ENCODE measurements at places on chromosomes 7 and 10.

- no peak for DNase-seq
Observed at GRCh38 chr10:75508239-75508813, 76.9 kb downstream of the LRMDA start.

DNA sequence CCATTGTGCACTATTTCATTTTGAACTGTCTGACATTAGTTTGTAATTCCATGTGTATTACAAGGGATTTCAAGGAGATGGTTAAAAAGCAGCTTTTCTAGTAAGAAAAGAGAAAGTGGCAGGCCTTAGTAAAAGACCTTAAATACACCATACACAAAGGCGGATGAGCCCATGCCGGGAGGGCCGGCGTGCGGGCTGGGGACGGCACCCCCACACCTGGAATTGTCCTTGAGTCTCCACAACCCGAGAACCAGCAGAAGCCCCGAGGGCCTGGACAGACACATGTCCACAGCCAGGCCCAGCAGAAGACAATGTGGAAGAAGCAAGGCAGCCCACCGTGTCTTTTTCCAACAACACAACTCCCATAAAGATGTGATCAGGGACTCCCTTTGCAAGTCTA lies 123.7 kb upstream of the TCERG1L start:
- no peak for DNase-seq

DNA sequence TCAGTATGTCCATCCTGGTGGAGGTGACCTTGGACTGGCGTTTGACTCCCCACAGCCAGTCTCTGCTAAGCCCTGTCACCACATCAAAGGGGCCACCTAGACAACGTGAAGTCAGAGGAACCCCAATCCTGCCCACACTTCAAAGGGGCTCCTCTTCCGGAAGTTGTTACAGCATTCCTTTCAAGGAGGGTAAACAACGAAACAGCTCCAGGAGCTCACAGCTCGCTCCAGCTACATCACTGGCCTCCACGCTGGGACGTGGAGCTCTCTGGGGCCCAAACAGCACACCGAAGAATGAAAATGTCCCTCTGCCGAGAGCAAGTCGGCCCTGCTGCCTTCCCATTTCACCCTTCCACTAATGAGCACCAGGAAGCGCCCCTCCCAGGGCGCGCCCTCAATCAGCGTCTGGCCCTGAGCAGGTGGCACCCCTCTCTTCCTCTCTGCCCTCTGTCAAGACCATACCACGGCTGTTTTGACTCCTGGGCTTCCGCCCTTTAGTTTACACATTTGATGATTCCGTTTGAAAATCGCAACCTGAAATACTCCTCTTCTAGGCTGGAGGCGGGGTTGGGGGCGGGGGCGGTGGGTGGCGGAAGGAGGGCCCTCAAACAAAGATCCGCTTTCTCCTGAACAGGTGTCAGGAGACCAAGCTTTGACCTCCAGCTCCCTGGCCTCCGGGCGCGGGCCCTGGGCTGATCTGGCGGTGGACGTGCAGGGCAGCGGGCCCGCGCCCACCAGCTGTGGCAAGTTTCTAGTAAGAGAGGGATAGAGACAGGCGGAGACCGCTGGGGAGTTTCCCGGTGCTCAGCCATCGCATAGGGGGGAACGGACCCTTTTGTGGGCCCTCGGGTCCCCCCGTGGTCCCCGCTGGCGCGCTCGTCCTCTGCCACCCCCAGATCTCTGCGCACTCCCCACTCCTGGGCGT lies 53.1 kb upstream of the KDM7A start:
- DNase-seq: no peak

DNA sequence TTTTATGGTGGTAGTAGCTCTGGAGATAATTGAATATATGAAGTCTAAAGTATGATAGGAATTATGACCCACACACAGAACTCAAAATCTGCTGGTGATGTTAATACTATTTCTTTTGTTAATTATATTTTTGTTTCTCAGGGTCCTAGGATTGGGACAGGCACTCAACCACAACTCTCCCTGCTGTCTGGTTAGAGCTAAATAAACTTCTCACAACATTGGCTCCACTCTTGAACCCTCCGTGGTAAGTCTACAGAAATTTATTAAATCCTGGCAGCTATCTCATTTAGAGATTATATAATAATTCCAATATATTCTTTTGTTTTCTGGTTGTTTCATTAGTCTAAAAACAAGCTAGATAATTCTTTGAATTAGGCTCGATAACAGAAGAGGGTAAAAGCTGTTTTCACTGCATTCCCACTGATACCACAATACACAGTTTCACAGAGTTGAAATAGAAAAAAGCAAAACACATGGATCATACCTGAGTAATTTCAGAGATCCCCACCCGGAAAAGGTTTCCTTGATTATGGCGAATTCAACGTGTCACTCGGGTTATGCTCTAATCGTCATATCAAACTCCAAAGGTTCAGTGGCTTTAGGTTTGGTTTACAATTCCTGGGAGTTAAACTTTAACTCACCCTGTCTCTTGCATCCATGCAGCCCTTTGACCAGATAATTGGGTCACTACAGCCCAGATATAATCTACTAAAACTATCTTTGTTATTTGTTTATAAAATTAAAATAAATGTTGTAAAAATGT lies at the start of gene A1CF:
A1CF (minus strand) TSS at position 531 of the 763 bp plus-strand sequence. CDS start 25,687 bp downstream, outside the sequence.
- DNase-seq: no peak

GRCh38 chr10:68385740-68386139 lies 21.3 kb downstream of the RUFY2 start:
- no peak for DNase-seq

DNA sequence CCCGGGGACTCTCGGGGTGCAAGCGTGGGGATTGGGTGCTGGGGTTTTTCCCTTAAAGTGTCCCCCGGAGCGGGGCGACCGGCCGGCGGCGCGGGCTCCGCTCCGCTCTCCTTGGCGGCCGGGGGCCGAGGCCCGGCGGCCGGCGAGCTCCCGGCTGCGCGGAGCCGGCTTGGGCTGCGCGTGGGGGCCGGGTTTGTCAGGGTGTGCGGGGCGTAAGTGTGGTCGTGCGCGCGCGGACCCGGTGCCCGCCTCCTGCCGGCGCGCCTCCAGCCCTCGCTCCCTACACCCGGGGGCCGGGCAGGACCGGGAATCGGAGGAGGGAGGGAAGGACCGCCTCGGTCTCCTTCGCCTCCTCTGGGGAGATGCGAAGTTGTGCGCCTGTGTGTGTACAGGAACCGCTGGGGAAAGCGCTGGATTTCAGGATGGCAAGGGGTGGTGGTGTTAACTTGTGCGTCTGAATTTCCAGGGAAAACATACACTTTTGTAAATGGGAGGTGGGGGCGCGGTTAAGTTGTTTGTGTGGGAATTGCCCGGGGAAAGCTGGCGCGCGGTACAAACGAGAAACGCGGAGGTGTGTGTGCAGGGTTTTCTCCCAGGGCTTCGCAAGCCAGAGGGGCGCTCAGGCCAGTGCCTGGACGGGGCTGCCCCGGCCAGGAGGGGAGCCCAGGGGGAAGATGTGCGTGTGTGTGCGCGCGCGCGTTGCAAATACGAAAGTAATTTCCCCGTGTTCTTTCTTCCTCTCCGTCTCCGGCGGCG lies 737 bp downstream of the ZMIZ1 start:
- DNase-seq: no peak

DNA sequence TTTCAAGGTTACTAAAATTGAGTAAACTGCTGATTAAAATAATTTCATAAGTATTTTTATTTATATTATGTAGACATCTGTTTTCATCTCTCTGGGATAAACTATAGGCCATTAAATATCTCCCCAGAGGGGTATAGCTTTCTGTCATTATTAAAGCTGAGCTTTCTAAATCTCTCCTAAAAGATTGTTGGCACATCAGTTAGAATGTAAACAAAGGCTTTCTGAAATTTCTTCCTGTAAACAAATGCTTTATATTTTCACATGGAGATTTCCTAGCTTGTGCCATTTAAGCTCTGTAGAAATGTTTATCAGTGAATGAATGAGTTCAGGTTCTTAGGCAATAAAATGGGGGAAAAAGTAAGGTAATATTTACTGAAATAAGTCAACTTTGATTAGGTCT lies 35.7 kb downstream of the PPP1R9A start:
- no peak for DNase-seq

DNA sequence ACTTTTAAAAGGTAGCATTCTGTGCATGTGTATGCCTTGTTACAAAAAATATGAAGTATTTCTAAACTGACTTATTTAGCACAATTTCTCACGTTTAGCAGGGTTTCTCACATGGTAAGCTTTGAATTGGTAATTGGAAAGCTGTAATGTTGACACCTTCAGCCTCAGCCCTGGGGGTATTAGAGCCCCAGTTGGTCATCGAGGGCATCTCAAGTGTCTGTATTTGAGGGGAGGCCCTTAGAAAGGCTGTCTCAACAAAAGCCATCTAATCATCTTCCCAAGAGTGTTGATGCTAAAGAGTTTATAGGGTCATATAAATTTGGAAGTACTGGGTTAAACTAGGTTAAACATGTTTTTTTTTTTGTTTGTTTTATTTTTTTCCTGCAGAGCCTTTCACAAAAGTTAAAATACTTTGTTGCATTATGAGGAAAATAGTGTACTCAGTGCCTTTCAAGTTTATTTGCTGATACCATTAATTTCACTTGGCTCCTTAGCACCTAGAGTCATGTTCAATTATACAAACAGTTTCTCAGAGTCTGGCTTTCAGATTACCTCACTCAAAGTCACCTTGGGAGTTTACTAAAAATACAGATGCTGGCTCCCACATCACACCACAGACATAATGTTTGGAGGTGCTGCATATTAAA lies 134.0 kb downstream of the CD36 start:
- DNase-seq: peak; percentile 30

- DNase-seq: no peak
Observed at GRCh38 chr10:48602401-48603135, 2.3 kb downstream of the ARHGAP22 start.

DNA sequence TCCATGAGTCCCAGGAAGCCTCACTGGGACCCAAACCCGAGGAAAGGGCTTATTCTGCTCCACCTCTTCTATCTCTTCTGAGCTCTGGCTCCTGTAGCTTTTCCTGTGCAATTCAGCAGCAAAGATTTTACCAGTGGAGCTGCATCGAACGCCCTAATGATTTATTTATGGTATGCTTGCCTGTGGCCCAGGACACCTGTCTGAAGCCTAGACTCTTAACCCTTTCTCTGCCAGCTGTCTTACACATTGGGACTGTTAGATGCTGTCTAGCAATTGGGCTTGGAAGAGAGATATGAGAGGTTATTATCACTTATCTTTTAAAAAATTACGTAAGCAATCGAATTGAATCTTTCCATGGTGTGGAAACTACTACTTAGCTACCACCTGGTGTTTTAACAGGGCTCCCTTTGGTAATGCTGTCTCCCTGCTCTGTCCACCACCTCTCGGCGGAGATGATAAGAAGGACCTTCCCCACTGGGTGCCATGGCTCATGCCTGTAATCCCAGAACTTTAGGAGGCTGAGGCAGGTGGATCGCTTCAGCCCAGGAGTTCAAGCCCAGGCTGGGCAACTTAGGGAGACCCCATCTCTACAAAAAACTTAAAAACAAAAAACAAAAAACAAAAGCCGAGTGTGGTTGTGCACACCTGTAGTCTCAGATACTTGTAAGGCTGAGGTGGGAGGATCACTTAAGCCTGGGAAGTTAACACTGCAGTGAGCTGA lies 8.8 kb downstream of the ACSL5 start:
- no peak for DNase-seq

DNA sequence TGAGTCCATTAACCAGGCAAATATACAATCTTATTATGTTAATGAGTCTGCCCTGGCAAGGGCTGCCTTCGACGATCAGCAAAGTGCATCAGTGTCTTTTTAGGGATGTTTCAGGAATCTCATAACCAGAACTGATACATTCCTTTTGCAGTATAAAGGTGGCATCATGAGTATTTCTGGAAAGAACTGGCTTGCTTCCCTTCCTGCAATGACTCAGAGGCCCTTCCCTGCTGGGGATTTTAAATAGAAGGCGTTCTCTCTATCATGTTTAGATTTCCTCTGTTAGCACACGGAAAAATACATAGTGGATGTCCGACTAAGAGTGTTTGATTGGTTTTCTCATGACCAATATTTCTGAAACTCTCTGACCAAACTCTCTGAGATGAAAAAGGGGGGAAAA lies 1.8 kb downstream of the NPS start:
- DNase-seq: no peak

DNA sequence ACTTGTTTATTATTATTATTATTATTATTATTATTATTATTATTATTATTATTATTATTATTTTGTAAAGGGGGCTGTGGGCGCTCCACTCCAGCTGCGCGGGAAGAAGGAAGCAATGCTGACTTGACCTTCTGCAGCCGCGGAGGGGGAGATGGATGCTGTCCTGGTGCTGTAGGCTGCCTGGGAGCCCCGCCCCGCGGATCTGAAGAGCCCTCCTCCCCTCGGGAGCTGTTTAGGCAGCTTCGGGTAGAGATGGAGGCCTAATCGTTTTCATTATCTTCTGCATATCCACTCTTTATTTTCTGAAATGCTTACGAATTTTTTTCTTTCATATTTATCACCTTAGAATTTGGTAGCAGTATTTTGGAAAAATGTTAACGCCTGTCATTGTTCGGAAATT lies 101.2 kb upstream of the KLF6 start:
- no peak for DNase-seq

GRCh38 chr7:27176962-27177794 lies 3.1 kb upstream of the HOXA10 start:
- no peak for DNase-seq

GRCh38 chr7:5212633-5213285 lies 22.7 kb downstream of the WIPI2 start:
- DNase-seq: no peak

DNA sequence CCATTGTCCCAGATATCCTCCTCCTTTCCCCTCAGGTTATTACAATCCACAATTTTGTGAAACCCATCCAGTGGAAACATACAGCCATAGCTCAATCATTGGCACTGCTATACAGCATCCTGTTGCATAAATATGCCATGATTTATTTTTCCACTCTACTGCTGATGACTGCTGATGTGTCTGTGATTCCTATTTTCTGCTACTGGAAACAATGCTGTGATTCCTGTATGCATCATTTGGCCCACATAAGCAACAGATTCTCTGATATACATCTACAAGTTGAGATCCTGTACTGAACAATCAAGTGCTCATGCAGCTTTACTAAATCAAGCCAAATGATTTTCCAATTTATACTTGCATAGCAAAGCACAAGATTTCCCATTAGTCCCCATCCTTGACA lies 39.6 kb downstream of the CUL2 start:
- DNase-seq: no peak

GRCh38 chr7:139994356-139994755 lies 68.4 kb downstream of the PARP12 start:
- no peak for DNase-seq

DNA sequence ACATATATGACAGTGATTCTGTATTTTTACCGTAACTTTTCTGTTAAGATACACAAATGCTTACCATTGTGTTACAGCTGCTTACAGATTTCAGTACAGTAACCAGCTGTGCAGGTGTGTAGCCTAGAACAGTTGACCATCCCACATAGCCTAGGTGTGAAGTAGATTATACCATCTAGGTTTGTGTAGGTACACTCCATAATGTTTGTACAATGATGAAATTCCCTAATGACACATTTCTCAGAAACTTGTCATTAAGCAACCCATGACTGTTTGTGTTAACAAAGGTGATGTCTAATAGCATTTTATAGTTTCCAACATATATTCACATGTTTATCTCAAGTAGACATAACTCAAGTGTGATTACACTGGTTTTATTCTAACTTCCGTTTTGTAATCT lies 218.5 kb downstream of the PLXDC2 start:
- DNase-seq: no peak

GRCh38 chr10:93465806-93466675 lies 16.1 kb downstream of the MYOF start:
- peak; percentile 25 for DNase-seq

GRCh38 chr7:142153400-142153799 lies 41.9 kb downstream of the MGAM2 start:
- DNase-seq: no peak
